ENCODE measurements at places on chromosomes 3 and 15.

GRCh38 chr3:33315826-33316225 lies 38.6 kb downstream of the FBXL2 start:
- DNase-seq, result peak; percentile 15

DNA sequence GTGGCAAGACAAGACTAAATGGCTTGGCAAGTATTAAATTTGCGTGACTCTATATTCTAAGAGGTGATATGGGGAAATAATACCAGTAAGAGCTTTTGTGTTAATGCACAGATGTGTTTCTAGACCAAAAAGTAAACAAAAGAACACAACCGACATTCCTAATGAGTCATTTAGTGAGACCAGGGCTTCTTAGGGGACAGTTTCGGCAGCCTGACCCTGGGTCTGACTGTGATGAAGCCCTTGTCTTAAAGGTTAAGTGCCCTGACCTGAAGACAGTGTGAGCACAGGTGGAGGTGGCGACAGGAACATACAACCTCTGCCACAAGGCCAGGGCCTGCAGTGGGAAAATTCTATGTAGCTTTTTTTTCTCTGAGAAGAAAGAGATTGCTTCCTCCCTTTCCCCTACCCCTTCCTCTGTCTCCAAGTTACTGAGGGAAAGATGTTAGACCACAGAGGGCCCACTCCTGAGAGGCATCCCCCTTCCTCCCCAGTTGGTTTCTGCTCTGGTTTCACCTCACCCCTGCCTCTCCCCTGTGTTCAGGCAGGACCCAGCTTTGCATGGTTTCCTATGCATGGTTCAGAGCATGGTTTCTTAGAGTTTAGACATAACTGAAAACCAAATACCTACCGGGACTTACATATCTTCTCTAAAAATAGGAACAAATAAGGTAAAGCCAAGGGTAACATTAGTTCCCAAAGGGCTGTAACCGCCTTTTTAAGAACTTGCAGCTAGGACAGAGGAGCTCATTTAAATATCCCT lies 24.8 kb upstream of the CMTM7 start:
- DNase-seq, result no peak

DNA sequence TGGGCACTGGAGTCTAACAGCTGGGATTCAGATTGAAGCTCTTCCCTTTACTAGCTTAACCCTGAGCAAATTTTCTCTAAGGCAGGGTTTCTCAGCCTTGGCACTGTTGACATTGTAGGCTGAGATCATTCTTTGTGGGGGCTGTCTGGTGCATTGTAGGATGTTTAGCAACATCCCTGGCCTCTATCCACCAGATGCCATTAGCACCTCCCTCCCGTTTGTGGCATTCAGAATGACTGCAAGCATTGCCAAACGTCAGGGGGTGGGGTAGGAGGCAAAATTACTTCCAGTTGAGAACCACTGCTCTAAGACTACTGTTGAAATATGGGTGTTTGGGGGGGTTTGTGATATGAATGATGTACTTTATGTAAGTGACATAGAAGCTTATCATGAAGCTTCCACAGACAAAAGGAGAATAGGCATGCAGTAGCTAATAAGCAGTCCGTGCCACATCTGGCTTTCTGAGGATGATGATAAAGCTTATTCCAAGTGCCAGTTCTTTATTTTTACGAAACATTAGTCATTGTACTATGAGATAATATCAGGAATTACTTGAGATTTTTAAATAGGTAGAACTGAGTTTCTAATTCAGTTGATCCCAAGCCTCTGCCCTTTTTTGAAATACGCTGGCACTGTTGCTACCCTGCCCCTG lies 39.3 kb downstream of the NKIRAS1 start:
- DNase-seq, result peak; percentile 81

DNA sequence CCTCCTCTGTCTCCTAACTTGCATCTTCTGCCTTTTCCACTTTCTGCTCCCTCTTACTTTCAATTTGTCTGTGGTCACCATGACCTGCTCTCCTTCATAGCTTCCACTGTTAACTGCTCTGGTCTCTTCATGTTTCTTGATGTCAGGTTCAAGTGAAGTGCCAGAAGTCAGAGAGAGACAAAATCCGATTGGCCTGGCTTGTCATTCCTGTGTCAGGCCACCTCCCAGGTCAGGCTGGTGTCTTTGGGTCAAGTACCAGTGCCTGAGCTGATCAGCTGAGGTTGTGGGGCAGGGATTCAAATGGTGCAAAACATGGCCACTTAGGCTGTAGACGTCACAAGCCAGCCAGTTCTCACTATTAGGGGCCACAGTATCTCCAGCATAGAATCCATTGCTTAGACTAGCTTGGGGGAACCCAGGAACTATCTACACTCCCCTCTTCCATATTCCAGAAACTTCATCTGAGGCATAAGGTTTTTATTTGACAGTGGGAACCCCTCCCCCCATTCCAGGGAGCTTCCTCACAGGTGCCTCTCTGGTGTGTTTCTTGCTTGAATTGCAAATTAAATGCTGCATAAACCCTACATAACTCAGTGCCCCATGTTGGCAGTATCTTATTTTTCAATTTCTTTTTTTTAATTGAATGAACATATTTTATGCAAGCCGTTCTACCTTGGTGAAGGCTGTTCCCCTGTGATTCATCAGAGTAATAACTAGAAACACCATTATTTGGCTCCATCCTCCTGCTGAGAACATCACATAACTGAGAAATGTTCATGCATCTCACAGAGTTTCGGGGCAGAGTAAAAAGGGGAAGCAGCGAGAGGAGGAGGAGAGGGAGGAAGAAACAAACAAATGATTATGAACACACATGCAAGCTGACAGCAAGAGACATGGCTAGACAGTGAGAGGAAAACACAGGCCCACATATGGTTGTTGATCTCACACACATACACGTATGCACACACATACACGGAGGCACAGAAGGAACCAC lies 175.8 kb downstream of the TLE3 start:
- DNase-seq, result no peak

GRCh38 chr15:58065445-58066041 lies at the start of gene ALDH1A2:
ALDH1A2 (minus strand) TSS chr15:58065711; CDS start chr15:58065650, 61 bp downstream.
- no peak for DNase-seq

DNA sequence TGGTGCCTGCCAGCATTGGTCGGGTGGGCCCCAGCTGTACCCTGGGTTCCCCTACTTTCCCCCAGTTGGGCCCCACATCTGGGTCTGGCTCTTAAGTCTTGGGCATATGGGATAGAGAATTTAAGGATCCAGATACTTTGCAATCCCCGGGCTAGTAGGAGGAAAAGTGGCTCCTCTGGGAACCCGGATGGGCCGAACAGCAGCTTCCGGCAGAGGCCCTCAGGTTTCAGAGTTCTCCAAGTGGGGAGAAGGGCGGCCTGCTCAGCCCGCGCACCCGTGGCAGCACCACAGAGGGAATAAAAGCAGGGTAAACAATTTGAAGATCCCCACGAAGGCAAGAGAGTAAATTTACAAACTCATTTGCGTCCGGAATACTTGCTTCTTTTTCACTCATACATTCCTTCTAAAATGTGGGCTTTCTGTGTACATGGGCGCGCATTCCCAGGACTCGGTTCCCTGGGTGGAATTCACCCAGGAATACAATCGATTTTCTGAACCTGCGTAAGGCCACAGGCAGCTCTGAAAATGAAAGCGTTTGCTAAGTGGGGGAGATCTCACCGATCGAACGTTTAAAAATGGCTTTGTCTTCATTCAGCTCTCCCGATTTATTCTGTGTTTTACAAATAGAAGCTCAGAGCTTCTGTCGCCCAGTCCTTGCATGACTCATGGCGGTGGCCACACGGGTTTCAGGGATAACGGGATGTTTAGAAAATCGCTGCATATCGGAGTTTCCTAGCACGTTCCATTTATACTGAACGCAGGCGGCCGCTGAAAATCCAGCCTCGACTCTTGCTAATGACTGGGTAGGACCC lies 74.0 kb upstream of the POLG start:
- no peak for DNase-seq

- DNase-seq, result no peak
Measured at GRCh38 chr15:78195735-78196201, 38.6 kb downstream of the ACSBG1 start.

DNA sequence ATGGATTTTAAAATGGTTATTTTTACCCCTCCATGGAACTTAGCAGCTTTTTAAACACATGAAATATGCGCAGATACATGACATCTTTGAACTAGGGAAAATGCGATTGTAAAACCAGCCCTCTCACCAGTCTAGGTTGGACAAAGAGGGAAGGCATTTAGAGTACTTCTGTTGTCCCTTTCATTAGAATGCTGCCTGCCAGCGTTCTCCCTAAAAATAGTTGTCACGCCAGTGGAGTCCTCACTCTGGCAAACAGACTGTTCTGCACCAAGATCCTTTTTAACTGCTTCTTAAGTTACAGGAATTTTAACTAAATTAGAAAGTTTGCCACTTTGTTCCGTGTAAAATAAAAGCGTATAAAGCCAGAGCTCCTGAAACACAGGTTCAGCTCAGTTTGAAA lies 295.3 kb downstream of the VPS13C start:
- DNase-seq, result no peak

DNA sequence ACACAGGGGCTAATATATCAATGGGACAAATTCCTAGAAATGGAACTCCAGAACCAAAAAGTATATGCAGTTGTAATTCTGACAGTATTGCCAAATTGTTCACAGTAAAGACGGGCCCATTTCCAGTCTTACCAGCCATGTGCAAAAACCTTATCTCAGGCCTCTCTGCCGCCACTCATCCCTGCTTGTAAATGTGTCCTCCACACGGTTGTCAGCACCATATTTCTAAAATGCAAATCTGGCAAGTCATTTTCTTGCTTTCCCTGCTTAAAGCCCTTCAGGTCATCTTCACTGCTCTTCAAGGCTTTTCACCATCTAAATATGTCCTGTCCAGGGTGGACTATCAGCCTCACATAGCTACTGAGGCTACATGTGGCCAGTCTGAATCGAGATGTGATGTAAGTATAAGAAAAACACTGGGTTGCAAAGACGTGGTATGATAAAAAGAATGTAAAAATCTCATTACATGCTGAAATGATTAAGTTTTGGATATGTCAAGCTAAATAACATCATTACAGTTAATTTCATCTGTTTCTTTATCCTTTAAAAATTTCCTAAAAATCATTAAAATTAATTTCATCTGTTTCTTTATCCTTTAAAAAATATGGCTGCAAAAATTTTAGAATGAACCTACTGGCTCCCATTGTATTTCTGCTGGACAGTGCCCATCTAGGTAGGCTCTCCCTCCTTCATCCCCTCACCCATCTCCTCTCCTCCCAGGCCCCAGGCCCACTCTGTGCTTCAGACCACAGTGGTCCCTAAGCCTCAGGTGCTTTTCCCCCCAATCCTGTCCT lies 980 bp downstream of the PARP9 start:
- DNase-seq, result no peak

- no peak for DNase-seq
Measured at GRCh38 chr3:156975721-156976120, 149.6 kb downstream of the LEKR1 start.

- DNase-seq, result no peak
Measured at GRCh38 chr3:151639418-151639740, 94.3 kb upstream of the AADACL2 start.

DNA sequence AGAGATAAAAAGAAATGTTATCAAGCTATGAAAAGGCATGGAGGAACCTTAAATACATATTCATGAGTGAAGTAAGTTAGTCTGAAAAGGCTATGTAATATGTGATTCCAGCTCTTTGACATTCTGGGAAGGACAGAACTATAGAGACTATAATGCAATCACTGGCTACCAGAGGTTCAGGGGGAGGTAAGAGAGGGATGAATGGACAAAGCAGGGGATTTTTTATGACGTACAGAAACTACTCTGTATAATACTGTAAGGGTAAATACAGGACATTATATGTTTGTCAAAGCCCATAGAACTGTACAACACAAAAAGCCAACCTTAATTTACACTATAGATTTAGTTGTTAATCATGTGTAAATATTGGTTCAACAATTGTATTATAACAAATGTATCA lies 46.1 kb downstream of the MCTP2 start:
- no peak for DNase-seq

- peak; percentile 53 for DNase-seq
Measured at GRCh38 chr15:67433495-67434099, 87.3 kb upstream of the C15orf61 start.

- peak; percentile 89 for DNase-seq
Measured at GRCh38 chr3:138594150-138594934, at the start of gene CEP70. CEP70 (minus strand) TSS chr3:138594260; CDS start chr3:138572927, 21,333 bp downstream.

DNA sequence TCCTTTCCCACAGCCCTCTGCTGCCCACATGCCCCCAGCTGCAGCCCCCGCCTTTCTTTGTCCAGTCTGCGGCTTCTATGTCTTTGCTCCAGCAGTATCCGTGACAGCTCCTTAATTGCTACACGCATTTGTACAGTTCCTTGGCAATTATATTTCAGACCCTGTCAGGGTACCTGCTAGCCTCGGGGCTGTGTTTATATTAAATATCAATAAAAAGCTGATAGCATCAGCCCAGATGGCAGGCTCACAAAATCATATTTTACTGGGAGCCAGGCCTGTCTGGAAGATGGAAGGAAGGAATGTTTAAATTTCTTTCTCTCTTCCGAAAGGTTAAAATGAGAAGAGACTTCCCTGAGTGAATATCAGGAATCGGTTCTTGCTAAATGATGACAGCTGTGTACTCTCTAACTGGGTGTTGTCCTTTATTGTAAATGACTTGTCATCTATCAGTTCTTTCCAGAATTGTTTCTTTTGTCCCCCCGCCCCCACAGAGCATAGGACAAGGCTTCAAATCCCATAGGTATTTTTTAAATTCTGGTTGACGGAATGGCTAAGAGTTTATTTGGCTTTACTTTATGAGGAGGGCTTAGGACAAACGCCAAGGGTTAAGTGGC lies 378.1 kb downstream of the LRTM1 start:
- DNase-seq, result no peak

DNA sequence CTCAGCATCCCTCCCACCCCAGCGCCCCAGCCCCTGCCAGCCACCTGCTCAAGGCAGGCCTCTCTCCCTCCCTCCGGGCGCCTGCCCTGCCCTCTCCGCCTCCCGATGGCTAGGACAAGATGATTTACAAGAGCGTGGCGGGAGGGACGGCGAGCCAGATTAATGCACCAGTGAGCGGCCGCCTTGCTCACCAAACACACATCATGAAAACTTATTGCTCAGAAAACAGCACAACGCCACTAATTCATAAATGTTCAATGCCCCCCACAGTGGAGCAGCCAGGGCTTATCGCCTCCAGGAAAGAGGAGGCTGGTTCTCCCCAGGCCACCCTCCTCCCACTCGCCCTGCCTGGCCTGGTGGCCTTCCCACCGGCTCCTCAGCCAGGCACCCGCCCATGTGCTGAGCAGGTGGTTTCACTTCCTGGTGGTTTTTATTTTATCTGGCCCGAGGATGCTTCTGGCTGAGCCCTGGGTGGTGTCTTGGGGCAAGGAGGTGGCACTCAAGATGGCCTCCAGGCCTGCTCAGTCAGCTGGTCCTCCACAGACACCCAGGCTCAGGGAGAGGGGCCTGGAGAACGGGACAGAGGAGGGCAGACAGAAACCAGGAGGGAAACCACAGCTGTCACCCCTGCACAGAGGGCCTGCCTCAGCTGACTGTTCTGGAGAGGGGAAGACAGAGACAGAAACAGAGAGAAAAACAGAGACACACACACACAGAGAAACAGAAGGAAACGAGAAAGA lies 284.9 kb downstream of the UACA start:
- no peak for DNase-seq

- DNase-seq, result no peak
Measured at GRCh38 chr3:38002291-38002876, 11.8 kb downstream of the VILL start.
